ENCODE measurements at places on chromosomes 6 and 20.

DNA sequence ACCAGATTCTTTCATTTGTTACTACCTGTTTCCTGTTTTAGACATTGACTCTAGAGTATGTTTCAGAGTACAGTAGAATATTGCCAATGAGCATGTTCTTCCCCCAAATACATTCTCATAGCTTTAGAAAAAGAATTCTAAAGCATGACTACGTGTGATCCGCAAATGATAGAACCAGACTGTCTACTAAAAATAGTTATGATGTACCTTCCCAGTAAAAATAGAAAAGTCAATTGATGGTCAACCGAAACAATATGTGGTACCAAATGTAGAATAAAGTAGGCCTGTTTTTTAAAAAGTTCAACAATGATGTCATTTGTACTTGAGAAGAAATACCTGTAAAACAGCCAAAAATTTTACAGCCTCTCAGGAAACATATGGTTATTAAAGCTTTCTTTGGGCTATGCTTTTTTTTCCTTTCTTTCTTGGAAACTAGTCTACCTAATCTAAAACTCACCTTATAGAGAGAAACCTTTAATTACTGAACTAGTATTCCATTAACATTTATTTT, 130.1 kb upstream of the MTHFD1L start:
- DNase-seq = no peak

DNA sequence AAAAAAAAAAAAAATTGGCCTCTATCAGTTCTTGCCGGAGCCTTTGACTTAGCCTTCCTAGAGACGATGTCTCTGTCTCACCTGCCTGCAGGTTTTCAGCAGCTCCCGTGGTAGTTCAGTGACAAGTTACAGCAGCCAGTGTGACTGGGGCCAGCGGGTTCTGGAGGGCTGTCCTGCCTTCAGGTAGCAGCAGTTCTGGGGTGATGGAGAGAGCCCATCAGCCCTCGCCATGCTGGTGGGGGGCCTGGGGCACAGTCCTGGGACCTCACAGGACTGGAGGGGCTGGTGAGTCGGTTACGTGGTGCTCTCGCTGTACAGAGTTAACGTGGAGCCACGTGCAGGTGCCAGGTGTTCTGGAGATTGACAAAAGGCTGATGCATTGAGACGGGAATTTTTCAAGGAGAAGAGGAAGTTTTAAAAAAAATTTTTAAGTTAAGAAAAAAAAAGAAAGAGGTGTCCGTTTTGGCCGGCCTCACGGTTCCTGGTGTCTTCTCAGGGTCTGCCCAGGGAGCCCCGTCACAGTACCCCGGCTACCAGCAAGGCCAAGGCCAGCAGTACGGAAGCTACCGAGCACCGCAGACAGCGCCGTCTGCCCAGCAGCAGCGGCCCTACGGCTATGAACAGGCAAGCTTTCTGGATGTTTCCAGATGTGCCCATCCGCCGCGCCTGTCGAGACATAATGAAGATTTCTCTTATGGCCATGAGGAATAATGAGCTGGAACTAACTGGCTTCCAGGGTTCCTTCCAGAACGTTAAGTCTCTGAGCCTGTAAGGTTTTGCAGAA, 8.6 kb upstream of the MTG2 start:
- DNase-seq = no peak

DNA sequence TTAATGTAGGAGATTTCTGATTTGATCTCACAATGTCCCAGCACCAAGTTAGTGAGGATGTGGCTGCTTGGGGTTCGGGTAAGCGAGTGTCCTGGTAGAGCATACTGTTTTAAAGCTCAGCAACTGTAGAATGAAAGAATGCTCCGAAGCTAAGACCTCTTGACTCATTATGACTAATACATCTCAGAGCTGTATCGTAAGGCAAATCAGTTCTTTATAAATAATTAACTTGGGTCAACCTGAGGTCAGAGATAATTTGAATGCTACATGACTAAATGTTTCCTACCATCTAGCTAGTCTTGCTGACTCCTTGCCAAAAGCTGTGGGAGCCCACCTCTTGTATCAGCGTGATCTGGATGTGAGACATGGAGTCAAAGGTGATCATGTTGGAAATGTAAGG, 128.8 kb upstream of the PDE7B start:
- no peak for DNase-seq

- DNase-seq = no peak
Measured at GRCh38 chr6:12716298-12716916, at the start of gene PHACTR1. Gene PHACTR1 (plus strand): TSS chr6:12716767.

- no peak for DNase-seq
Measured at GRCh38 chr6:32191696-32192607, 491 bp downstream of the GPSM3 start.

DNA sequence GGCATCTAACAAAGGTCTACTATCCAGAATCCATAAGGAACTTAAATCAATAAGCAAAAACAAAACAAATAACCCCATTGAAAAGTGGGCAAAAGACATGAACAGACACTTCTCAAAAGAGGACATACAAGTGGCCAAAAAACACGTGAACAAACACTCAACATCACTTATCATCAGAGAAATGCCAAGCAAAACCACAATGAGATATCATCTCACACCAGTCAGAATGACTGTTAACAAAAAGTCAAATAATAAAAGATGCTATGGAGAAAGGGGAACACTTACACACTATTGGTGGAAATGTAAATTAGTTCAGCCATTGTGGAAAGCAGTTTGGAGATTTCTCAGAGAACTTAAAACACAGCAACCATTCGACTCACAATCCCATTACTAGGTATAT, 19.4 kb upstream of the VNN1 start:
- DNase-seq = no peak
